Activated B cell treated with CpG ODN at 0.5 μM for 24 hours (primary cell): ENCODE measurements at places on chromosomes 2 and 18.
A peak's percentile ranks its signal among the peaks of the same experiment; 100 is the strongest.

DNA sequence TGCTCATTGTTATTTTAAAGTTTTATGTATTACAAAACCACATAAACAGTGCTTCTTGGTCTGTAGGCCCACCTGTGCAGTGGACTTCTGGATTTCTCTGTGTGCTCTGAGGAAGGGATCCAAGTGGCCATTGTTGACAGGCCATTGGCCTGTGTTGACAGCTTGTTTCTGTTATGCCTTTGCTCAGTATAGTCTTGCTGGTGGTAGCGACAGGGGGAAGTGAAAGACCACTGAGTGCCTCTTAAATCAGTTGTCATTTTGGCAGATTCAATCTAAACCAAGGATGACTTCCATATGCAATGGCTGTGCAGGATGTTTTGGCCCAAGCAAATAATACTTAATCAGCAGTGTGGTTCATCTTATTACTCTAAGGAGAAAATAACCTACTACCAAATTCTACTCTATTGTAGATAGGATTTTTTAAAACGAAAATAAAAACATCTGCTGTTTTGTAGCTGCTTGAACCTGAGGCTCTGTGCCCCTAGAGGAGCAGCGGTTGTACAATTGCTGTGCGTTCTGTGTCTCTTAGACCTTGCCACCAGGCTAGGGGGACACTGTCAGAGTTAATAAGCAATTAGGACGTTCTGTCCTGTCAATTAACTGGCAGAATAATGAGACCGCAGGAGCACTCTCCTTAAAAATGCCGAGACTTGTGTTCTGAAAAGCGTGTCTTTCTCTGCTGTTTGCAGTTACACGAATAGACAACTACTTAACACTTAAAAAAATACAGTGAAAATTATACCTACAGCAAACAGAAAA is 108.2 kb downstream of the RHBDD1 start:
- no peaks in the 10 kb centered on the region for H3K27me3 ChIP-seq
- H3K4me1 ChIP-seq = peaks cover 19% of the 10 kb centered on the region
- H3K27ac ChIP-seq = peak overlapping the region; percentile 70

DNA sequence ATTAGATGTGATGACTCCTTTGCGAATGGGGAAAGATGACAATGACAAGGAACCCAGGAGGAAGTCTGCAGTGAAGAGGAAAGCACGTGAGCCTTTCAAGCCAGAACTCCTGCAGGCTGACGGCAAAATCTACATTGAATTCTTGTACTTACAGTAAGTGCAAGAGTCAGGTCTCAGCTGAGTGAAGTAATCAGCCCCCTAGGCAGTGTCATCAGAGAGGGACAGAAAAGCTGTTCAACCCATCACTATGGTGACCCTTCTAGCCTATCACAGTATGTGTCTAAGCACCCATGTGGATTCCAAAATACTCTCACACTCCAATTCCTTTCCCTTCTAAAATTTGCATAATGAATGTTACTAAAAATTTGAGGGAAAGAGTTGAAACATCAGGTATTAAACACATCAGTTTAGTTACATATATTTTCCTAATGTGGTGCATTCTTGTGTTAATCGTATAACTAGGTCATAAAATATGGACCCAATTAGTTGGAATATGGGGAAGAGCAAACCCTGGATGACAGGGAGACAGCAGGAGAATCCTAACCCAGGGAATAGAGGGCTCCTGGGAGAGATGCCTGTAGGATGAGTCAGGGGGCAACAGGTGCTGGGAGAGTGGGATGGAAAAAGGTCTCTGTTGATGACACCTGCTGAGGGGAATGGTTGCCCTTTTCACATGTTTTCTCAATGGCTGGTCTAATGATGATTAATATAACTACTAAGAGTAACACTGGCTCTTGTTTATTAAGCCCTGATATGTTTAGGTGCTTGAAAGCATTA is 39.5 kb downstream of the VWC2L start:
- H3K4me3 ChIP-seq = no peak overlapping the region
- no peaks in the 10 kb centered on the region for H3K36me3 ChIP-seq
- DNase-seq = no peak
- no peak overlapping the region for H3K27ac ChIP-seq

DNA sequence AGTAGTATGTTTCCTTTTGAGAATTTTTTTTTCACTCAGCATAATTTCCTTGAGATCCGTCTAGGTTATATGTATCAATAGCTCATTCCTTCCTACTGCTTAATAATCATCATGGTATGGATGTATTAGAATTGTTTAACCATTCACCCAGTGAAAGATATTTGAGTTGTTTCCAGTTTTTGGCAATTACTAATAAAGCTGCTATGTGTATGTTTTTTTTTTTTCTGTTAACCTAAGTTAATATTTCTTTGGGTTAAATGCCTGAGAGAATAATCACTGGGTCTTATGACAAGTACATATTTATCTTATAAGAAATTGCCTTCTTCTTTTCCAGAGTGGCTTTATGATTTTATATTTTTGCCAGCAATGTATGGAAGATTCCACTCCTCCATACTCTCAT is 96.4 kb upstream of the ST6GAL2 start:
- H3K27me3 ChIP-seq = no peaks in the 10 kb centered on the region
- H3K36me3 ChIP-seq = no peaks in the 10 kb centered on the region
- H3K27ac ChIP-seq = no peak overlapping the region

DNA sequence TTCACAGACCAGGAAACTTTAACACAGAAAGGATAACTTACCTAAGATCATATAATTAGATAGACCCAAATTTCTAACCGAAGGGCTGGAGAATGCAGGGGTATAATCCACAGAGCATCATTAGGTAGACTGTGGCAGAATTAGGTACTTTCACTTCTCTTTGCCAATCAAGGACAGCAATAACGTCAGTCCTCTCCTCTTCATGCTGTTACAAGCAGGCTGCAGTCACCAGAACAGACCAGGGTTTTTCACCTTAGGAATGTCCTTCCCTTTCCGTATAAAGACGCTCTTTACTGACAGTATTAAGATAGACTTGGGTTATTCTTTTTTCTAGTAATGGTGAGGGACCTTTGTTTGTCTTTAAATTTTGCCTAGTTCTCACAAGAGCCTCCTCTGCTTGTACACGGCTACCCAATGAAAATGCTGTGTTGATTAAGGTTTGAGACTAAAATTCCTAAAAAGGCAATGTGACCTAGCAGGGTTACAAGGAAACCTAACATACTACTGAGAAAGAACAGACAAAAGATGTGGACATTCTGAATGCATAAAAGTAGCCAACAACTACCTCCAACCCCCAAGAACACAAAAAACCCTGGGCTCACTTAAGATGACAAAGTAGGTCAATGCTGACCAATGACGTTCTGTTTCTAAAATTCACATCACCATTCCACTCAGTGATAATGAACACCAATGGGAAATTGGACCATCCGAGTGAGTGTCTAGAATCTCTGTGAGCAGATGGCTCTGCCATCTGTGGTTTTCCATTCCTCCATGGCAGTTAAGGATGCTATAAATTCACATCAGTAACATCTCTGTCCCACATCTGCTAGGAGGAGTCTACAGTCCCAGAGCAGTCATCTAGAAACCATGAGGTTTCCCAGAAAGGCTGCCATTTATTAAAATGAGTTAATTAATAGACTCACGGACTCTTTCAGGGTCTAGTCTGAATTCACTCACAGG is 2.1 kb downstream of the PDIA6 start:
- peak overlapping the region; percentile 95 for H3K27ac ChIP-seq
- H3K27me3 ChIP-seq = no peaks in the 10 kb centered on the region
- peaks cover 28% of the 10 kb centered on the region for H3K36me3 ChIP-seq
- peak overlapping the region; percentile 91 for H3K4me3 ChIP-seq
- peaks cover 54% of the 10 kb centered on the region for H3K4me1 ChIP-seq

DNA sequence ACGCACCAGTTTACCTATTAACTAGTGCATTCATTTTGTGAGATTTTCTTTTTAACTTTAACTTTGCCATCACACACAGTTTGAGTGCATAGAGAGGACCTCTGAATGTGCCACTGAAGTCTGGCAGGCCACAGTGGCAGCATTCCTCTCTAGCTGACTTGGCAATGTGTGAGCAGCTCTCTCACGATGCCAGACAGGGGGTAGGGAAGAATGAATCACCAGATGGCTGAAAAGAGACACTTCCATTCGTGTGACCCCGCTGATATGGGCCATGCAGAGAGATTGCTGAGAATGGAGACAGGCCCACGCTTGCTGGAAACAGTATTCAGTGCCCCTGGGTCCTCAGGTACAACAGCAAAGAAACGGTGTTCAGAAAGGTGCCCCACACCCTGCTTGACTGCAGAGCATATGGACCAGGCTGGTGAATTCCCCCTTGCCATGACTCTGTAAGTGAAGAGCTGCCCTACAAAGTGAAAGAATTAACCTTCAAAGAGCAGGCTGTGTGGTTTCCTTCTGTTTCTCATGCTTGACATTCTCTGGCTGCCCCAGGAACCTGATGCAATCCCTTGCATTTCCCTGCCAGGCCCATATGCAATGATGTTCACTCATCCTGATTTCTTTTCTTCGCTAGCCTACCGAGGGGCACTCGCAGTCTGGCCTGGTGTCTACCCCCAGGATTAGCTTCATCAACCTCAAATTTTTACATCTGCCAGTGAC is 236.1 kb downstream of the CDH20 start:
- no peak overlapping the region for H3K27ac ChIP-seq
- no peak for DNase-seq
- no peak overlapping the region for H3K4me3 ChIP-seq
- H3K27me3 ChIP-seq = peaks cover 5% of the 10 kb centered on the region
- no peaks in the 10 kb centered on the region for H3K4me1 ChIP-seq

DNA sequence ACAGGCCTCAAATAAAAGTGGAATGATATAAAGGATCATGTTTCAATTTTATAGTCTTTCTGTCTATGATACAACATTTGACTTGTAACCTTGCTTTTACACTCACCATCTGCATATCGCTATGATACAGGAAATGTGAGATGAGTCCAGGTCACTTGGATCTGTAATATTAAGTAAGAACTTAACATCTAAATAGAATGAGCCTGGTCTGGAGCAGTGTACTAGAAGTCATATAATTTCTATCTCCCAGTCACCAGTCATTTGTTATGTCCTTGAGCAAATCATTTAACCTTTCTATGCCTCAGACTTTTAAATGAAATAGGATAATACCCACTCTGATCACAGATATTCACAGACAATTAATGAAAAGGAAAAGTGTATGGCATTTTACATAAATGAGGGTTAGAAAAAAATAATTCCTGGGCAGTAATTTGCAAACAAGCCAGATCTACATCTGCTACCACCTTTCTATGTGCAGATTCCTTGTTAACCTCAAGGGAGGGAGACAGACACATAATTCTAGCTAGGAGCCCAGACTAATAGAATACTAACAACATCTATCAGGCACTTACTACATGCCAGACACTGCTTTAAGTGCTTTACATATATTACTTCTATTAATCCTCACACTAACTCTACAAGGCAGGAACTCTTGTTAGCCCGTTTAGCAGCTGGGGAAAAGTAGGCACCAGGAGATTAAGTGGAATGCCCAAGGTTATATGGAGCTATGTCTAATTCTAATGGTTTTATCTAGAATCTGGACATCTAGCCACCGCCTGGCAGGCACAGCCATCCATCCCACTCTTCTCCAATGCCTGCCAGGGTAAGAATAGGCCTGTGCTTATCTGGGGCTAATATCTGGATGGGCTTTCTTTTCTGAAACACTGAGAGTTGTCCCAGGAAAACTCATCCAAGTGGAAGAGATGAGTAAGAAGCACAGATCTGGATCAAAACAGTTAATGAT is 313.6 kb upstream of the CDH20 start:
- no peak overlapping the region for H3K4me3 ChIP-seq
- no peaks in the 10 kb centered on the region for H3K4me1 ChIP-seq
- DNase-seq = no peak
- no peak overlapping the region for H3K27ac ChIP-seq

DNA sequence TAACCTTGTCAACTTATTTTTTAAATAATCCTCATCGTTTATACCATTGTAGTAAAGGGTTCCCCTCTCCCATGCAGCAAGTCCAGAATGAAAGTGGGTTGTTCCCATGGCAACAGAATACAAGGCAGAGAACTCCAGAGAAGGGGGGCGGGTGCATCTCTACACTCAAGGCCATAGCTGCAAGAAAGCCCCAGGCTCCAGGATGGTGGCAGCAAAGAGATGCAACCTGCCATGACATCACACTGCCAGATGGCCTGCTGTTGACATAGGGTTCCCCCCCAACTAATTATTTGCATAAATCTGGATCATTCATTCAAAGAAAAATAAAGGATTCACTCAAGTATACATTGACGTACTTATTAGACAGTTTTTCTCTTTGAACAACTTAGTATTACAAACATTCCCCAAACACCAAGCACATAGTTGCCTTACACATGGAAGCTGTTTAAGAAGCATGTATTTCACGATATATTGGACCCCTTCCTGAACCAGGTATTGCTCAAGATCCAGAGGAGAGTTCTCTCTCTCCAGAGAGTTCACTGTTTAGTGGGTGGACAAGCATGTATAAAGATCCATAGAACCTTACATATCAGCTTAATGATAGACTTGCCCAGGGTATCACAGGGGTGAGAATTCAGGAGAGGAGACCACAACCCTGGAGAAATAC is 87.4 kb upstream of the KLF7 start:
- H3K27ac ChIP-seq = no peak overlapping the region
- H3K36me3 ChIP-seq = no peaks in the 10 kb centered on the region
- no peak overlapping the region for H3K4me3 ChIP-seq
- H3K27me3 ChIP-seq = peaks cover 11% of the 10 kb centered on the region

GRCh38 chr2:31253356-31254131 is 19.6 kb downstream of the EHD3 start:
- peaks cover 32% of the 10 kb centered on the region for H3K36me3 ChIP-seq
- H3K27me3 ChIP-seq = no peaks in the 10 kb centered on the region
- no peak for DNase-seq
- peak overlapping the region; percentile 84 for H3K27ac ChIP-seq
- H3K4me3 ChIP-seq = peak overlapping the region; percentile 38

DNA sequence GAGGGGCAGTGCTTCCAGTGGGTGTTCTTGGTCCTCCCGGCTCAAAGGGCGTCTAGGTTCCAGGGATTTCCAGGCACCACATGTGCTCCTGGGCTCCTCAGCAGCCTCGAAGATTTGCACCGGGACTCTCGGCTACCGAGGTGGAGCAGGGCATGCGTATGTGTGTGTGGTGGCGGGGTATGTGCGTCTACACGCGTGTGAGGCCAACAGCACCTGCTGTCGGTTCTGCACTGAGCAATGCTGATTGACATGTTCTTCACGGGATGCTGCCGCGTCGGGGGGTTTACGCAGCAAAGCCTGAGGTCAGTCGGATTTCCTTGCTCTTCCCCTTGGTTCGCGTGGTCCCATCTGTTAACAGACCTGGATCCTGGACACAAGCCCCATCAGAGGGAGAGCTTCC is 119.8 kb downstream of the NDUFA10 start:
- H3K4me1 ChIP-seq = peaks cover 23% of the 10 kb centered on the region
- no peak for DNase-seq
- no peak overlapping the region for H3K4me3 ChIP-seq
- H3K36me3 ChIP-seq = peaks cover 1% of the 10 kb centered on the region
- H3K27me3 ChIP-seq = no peaks in the 10 kb centered on the region
